ENCODE measurements at places on chromosomes 7 and 10.

DNA sequence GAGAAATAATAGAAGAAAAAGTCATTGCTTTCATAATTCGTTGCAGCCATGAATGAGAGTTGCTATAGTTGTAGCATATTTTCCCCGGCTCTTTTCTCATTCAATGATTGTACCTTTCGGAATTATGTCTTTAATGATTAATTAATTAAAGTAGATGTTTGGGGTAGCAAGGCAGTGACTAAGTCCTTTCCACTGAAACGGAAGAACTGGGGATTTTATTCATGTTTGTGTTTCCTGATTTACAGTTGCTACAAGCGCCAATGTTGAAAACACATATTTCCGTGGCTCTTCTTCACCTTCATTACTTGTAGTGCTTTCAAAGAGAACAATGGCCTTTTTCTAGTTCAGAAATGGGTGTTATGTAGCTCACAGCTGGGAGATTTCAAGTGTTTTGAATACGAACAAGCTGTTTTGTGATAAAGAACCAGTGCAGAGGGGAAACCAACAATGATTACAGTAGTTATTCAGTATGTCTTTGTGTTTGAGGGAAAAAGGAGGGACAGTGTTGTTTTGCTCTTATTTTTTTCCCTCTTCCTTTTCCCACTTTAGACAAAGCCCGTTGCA is 153.5 kb downstream of the NSUN6 start:
- no peak for DNase-seq

GRCh38 chr10:62284221-62284620 is 15.6 kb upstream of the RTKN2 start:
- DNase-seq: no peak

- no peak for DNase-seq
Observed at GRCh38 chr10:5643346-5644067, 22.9 kb downstream of the ASB13 start.

DNA sequence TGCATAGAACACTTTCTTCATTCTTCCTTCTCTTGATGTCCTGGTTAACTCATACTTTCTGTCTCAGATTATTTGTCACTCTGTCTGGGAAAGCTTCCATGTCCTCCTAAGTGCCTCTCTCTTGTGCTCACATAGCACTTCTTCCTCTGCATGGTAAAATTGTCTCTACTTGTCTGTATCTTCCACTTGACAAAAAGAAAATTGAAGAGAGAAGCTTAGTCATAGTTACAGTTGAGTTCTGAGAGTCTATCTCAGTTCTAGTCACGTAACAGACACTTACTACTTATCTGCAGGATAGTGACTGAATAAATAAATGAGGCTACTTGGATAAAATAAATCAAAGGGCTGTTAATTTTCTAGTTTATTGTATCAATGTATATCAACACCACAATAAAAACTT is 458.1 kb downstream of the HTR7 start:
- no peak for DNase-seq

Measured in activated CD4-positive, alpha-beta T cell treated with anti-CD3 and anti-CD28 coated beads, Interleukin-10, Interleukin-2, amounts not matched to agents 100 ng/mL and 50 ng/mL, durations not matched to agents 16 hours and 8 hours (primary cell).